Cardiac muscle cell (in vitro differentiated cells and primary cell): ENCODE measurements at places on chromosomes 11 and 22. TPM values are rescaled to one million over a fixed set of nuclear protein-coding genes. Genes with fewer than 3 reads are reported as not detected.

Gene C22orf42
- total RNA-seq, result not detected in 2 replicates

Gene HMGXB4
- 8.1 and 17.7 TPM in 2 replicates for total RNA-seq

Gene LDHAL6A
- total RNA-seq, result not detected in 2 replicates

Gene TRIM49B
- not detected in 2 replicates for total RNA-seq

Gene GAL3ST3
- 25.5 and 38.6 TPM in 2 replicates for total RNA-seq

Gene OSBP2
- 19.4 and 39.2 TPM in 2 replicates for total RNA-seq

Gene WNT7B
- not detected in 2 replicates for total RNA-seq

Gene OR51E1
- not detected in 2 replicates for total RNA-seq

Gene OR51B5
- 1.4 and 3.6 TPM in 2 replicates for total RNA-seq

Gene OR51B4
- 0.57 and 0.85 TPM in 2 replicates for total RNA-seq

Gene MYBPC3
- 489 and 605 TPM in 2 replicates for total RNA-seq

Gene CRYBB3
- total RNA-seq, result not detected in 2 replicates

Gene KIRREL3
- total RNA-seq, result 0.07 and 0.12 TPM in 2 replicates

Gene NAV2
- total RNA-seq, result 106 and 164 TPM in 2 replicates

Gene FGF19
- total RNA-seq, result not detected in 2 replicates

Gene OR52H1
- total RNA-seq, result 0.46 and 0.83 TPM in 2 replicates

Gene MYRF
- 48.0 and 56.9 TPM in 2 replicates for total RNA-seq

Gene SHISAL1
- total RNA-seq, result 2.5 and 2.8 TPM in 2 replicates

Gene SMC1B
- total RNA-seq, result 0.15 TPM in 1 of 2 replicates, not detected in the other

Gene KRTAP5-2
- total RNA-seq, result not detected in 2 replicates

Gene OVCH2
- not detected in 2 replicates for total RNA-seq

Gene SYCE3
- total RNA-seq, result not detected in 2 replicates

Gene DPAGT1
- total RNA-seq, result 31.4 and 36.0 TPM in 2 replicates

Gene EMID1
- total RNA-seq, result 13.0 and 42.5 TPM in 2 replicates

Gene MYEOV
- total RNA-seq, result 0.51 TPM in 1 of 2 replicates, not detected in the other

Gene GRK3
- 7.0 and 10.5 TPM in 2 replicates for total RNA-seq

Gene GNG3
- 0.67 TPM in 1 of 2 replicates, not detected in the other for total RNA-seq

Gene OR8G5
- total RNA-seq, result not detected in 2 replicates
